Stimulated activated CD4-positive, alpha-beta T cell treated with anti-CD3 and anti-CD28 coated beads, Interleukin-2, amount 100 ng/mL, for 24 hours (primary cell): ENCODE measurements at places on chromosomes 6 and 20.

- peak; percentile 59 for DNase-seq
Observed at GRCh38 chr20:23419995-23420901, 1.0 kb downstream of the NAPB start.

DNA sequence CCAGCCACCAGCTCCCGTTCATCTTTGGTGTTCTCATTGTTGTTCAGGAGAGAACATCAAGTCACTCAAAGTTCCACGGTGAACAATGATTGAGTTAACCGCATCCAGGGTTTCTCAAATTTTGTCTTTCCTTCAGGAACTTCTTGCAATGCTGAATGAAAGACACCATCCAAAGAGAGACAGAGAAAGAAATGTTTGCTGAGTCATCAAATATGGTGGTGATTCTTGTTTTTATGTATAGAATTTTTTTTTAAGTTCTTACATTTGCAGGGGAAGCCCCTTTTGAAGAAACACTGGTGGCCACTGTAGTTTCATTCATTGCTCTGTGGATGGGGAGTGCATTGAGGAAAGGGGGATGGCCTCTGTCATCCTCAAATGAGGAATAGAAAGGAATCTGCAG is 62.3 kb upstream of the ENPP5 start:
- no peak for DNase-seq

GRCh38 chr20:10806539-10806938 is 132.7 kb upstream of the JAG1 start:
- no peak for DNase-seq

DNA sequence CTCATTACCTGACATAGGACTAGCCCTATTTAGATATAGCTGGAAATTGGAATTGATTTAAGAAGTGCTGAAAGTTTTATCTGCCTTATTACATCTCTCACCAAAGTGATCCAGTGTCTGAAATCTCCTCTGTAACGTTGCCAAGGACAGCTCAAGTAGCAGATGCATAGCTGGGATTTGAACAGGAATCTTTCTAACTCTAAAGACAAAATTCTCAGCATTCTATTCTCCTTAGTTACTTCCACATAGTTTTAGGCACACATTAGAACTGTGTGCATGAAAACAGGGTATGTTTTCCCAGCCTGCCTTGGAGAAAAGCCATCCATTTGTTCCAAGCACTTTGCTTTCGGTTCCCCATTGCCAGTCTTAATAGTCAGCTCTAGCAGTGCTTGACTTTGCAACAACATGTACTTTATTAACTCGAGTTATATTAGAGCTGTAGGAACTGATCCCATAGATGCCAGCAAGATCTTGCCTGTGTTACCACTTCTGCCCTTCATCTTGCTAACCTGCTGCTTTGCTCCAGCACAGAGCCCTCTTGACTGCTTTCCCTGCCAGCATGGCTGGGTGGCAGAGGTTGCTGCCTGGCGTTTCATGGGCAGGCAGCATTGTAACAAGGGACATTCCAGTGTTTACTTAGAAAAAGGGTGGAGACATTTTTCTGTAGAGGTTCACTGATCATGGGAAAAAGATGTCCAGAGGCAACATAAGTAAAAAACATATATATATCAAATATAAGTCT is 56.1 kb upstream of the STMND1 start:
- DNase-seq = no peak

GRCh38 chr20:25249198-25249931 is 1.5 kb downstream of the PYGB start:
- no peak for DNase-seq

GRCh38 chr6:136647363-136647852 is 97.2 kb upstream of the MAP7 start:
- peak; percentile 36 for DNase-seq

DNA sequence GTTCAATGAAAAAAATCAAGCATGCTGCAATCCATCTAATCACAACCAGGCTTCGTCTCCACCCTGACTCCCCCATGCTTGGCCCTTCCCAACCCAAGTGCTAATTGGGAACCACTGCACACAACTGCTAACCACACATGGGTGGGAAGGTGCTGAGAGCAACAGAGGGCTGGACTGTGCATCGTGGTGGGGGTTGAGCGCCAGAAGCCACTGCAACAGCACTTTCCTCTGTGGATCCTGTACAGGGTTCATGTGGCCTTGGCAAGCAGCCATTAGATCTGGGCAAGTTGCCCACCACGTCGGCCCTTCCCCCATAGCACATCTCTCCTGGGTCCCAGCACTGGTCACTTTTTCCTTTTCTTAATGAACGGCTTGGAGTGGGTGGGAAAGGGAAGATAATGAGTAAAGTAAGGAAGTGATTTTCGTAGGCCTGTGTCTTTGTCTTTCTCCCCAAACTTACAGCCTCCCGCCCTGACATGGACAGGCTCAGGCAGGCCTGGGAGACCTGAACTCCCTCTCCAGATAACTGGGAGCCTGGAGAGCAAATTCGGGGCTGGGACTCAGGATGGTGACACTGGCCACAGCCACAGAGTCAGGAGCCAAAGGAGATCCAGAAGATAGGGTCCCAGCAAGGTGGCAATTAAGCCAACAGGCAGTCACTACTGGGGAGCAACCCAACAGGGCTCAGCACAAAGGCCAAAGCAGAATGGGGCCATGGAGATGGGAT is 34.4 kb upstream of the MRPS10 start:
- no peak for DNase-seq

DNA sequence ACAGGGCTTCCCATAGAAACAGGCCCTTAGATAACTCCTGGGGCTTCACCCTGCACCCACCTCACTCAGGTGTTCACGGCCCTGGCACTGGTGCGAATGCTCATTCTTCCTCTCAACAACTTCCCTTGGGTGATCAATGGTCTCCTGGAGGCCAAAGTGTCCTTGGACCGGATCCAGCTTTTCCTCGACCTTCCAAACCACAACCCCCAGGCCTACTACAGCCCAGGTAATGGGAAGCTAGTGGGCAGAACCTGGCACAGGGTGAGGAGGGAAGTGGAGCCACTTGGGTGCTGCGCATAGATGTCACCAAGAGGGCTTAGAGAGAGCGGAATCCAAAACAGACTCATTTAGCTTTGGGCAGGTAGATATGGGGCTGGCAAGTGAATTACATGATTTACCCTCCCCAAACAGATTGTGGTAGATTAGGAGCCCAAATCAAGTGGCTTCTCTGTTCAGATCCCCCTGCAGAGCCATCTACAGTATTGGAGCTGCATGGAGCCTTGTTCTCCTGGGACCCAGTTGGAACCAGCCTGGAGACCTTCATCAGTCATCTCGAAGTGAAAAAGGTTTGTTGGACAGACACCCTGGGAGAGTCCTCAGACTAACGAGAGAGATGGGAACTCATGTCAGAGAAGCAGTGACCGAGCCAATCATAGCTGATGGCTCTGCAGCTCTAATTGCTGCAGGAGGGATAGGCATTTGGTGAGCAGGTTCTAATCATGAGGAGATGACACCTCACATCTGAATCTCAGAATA is 8.5 kb downstream of the ABCC10 start:
- DNase-seq = no peak

DNA sequence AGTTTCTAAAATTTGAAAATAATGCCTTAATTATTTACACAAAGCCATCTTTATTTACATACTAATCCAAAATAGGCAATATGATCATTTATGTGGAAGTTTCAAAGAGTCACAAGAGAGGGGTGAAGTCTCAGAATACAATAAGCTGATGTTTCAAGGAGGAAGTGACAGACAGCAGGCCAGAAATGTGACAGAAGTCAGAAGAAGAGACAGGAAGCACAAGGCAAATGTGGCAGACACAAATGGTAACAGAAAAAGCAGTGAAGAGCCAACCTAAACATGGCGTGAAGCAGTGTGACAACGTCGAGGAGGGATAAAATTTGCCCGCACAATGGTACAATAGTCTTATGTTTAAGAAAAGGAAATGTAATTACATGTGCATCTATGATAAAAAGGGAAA is 59.8 kb downstream of the SHPRH start:
- DNase-seq = no peak

GRCh38 chr6:129393654-129394053 is 316.3 kb downstream of the ARHGAP18 start:
- DNase-seq = no peak

GRCh38 chr6:35769211-35769610 is 7.2 kb upstream of the CLPSL2 start:
- DNase-seq = no peak

DNA sequence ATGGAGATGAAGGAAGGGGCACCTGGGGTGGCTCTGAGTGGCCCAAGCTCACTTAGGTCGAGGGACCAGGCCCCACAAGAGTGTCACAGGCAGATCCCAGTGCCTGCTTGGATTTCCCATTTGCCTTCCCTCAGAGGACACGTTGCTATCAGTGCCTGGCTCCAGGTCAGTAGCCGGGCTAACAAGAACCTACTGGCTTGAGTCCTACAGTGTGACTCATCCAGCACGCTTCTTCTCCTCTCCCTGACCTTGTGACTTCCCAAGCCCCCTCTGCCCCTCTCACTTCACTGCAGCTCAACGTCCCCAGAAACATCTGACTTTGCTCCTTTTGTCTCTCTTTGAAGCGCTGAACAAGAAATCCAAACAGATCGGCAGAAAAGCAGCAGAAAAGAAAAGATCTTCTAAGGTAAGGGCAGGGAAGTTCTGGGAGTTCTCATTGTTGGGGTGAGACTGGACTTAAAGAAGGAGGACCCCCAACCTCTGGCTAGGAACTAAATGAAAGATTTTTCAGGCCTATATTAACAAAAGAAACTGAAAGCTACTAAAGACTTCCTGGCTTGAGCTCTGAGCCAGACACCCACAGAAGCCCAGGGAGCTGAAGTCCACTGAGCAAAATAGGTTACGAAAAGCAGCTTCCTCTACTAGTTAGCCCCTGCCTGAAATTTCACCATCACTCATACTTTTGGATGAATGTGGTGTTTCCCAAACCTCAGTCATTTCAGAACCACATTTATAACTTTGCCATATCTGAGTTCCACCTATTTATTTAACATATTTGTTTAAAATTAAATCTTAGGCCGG is 21.5 kb downstream of the ASIP start:
- DNase-seq = no peak

GRCh38 chr6:81075974-81076373 is 676.5 kb downstream of the TENT5A start:
- DNase-seq = no peak

- DNase-seq = no peak
Observed at GRCh38 chr6:12331474-12331873, 41.3 kb downstream of the EDN1 start.

- no peak for DNase-seq
Observed at GRCh38 chr6:134619789-134620188, 301.9 kb upstream of the SGK1 start.

DNA sequence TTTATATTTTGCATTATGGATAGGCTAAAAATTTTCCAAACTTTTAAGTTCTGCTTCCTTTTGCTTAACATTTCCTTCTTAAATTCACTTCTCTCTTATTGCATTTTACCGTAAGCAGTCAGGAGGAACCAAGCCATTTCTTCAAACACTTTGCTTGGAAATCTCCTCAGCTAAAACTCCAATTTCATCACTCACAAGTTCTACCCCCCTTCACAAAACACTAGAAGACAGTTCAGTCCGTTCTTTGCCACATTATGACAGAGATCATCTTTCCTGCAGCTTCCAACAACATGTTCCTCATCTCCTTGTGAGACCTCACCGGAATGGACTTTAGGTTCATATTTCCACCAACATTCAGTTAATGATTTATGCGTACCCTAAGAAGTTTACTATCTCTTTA is 79.2 kb upstream of the LY86 start:
- DNase-seq = no peak

DNA sequence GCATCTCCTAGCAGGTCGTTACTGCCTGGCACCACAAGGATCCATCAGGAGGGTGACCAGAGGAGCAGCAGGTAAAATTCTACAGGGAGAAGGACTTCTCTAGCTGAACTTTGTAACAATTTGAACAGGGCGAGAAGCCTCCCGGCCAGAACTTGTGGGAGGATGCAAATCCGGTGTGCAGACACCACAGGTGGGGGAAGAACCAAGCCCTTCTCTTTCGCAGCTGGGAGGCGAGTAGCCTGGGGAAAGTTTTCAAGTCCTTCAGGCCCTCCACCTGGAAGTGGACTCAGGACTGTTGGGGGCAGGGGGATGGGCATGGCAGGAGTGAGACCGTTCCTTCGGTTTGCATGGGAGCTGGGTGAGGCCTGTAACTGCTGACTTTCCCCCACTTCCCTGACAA is 42.7 kb upstream of the FAM210B start:
- no peak for DNase-seq

GRCh38 chr6:130843575-130844320 is 16.5 kb downstream of the SMLR1 start:
- no peak for DNase-seq

DNA sequence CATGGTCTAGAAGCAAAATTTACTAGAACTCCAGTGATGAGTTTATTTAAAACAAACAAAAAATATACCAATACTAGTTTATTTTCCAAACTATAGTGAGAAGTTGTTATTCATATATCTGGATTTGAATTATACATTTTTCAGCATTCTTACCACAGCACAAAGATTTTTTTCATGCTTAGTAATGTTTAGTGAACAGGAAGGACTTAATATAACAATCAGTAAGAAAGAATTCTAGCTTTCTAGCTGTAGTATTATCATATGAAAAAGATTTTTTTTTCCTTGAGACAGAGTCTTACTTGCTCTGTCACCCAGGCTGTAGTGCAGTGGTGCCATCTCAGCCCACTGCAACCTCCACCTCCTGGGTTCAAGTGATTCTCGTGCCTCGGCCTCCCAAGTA is 13.8 kb downstream of the MARCKS start:
- DNase-seq = no peak

- no peak for DNase-seq
Observed at GRCh38 chr6:73657201-73657600, 3.4 kb upstream of the SLC17A5 start.

- no peak for DNase-seq
Observed at GRCh38 chr6:116244284-116244683, 9.6 kb downstream of the TSPYL4 start.

- DNase-seq = no peak
Observed at GRCh38 chr20:15241681-15242080, 904.3 kb upstream of the FLRT3 start.

DNA sequence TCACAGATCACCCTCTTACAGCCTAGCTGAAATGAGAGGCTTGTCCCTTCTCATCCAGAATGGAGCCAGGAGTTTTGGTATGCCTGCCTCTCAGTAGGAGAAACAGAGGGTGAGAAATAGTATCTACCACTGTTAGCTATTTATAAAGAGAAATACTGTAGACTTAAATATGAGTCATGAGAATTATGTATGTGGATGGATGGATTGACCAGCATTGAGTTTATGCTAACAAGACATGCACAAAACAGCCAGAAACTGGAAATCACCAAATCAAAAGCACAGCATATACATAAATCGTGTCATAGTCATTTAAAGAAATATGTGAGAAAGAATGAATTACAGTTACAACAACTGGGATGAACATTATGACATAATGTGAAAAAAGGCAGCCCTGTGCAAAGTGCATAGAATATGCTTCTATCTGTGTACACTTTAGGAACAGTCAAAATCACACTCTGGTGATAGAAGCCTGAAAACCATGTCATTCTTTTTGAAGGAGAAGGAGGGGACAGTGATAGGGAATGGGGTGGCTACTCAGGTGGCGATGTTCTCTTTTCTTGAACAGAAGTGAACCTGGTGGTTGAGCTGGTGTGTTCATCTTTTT is 79.8 kb upstream of the KIF25 start:
- DNase-seq = no peak

GRCh38 chr6:56789879-56790278 is 147.2 kb upstream of the DST start:
- no peak for DNase-seq

- no peak for DNase-seq
Observed at GRCh38 chr20:3614466-3614865, 48.7 kb downstream of the GFRA4 start.

- DNase-seq = no peak
Observed at GRCh38 chr6:315921-316752, 23.9 kb downstream of the DUSP22 start.
